ENCODE measurements at places on chromosomes 3 and 15.

DNA sequence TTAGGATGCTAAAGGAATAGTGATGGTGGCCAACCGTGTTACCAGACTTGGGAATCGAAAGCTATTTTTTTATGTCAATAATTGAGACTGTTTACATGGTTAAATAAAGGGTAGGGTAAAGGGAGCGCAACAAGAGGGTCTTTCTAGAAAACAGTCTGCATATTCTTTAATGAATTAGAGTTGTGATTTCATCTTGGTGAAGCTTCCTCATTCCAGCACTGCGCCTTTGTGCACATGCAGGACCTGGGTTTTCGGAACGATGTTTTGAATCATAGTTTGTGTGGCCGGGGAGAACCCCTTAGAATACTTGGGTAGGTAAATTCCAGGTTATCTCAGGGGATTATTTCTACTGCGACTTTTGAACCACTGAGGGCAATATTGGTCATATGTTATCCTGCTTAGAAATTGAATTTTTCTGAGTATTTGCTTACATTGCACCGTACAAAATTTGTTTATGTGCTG, 1.3 kb downstream of the PIK3CA start:
- no peak for DNase-seq

GRCh38 chr3:137105277-137105977, 147.6 kb downstream of the IL20RB start:
- no peak for DNase-seq

- no peak for DNase-seq
These were observed 4.4 kb upstream of the MAPK6 start for GRCh38 chr15:52014616-52015015.

DNA sequence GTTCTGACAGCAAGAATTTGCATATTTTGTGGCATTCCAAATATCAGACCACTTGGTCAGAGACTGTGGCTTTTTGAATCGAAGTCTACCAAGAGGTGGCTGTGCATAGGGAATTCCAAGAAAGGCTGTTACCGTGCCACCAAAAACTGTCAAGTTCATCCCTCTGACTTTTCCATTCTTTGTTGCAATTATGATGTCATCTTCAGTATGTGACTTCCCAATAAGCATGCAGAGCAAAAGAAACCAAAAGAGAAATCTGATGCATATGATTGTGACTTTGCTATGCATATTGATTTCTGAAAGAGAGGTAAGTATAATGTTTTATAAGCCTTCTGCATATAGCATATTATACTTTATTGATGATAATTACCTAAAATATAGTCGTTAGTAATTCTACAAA, 6.5 kb downstream of the BCHE start:
- no peak for DNase-seq

GRCh38 chr3:197149528-197149927, 119.9 kb upstream of the MELTF start:
- no peak for DNase-seq

GRCh38 chr3:147301781-147302180, 104.6 kb downstream of the ZIC4 start:
- no peak for DNase-seq

DNA sequence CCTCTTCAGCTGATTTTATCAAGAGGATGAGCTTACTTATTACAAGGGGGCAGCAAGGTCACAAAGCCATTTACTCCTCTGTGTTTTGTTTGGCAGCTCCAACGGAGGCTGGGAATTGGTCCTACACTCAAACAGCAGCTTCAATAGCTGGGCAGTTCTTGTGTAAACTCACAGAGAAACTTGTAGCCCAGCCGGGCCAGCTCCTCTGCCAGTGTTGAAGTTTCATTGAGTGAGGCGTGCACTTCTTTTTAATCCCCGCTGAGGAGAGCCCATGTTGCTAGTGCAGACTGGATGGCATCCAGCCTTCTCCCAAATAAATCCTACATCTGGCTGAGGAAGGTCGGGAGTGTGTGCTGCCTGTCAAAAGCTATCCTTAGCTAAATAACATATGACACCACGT, 59.5 kb downstream of the BFSP2 start:
- DNase-seq = no peak

- DNase-seq = no peak
These were observed 777 bp downstream of the LOXL1 start for GRCh38 chr15:73927003-73927475.

DNA sequence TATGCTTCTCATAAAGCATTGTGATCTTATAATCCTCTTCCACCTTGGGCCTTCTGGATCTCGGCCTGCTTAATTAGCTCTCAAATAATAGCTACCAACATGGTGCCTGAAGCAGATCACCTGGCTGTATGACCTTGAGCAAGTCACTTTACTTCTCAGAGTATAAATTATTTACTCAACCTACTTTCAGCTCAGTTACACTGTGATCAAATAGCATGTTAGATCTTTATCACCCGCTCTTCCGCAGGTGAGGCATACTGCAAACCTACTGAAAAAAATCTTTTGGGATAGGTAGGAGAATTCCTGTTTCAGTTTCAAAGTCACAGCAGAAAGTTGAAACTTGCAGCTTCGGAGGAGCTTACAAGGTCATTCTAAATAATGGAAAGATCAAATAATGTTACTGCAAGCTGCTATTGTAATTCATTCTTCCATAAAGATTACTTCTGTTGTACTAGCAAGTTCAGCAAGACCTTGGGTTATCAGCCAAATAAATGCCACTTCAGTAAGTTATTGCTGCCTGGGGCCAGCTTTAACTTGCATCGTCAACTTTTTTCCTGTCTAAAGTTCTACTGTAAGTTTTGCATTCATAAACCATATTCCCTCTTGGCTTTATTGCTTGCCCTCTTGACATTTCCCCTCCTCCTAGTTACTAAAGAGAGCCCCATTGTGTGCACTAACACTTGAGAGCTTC, 268.4 kb upstream of the ATP11B start:
- DNase-seq = no peak

GRCh38 chr15:27973886-27974285, 125.2 kb downstream of the OCA2 start:
- no peak for DNase-seq

- no peak for DNase-seq
These were observed 609 bp downstream of the GOLGA8A start for GRCh38 chr15:34436956-34437442.

DNA sequence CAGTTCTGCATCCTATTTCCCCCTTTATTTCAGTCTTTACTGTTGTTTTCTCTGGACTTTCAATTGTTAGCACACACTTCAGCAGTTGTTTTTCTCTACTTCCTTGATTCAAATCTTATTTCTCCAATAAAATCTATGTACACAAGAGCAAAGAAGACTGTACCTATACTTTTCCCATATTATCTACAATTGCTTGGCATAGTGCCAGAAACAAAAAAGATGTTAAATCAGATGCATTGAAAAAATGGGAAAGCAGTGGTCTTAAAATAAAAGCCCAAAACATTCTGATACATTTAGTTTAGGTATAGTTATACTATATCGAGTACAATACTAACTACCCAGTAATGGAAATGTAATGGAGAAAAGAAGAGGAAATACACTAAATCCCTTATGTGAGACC, 265.1 kb downstream of the UBE2E2 start:
- DNase-seq = no peak

GRCh38 chr15:70503073-70503745, 260.1 kb downstream of the UACA start:
- DNase-seq = no peak

DNA sequence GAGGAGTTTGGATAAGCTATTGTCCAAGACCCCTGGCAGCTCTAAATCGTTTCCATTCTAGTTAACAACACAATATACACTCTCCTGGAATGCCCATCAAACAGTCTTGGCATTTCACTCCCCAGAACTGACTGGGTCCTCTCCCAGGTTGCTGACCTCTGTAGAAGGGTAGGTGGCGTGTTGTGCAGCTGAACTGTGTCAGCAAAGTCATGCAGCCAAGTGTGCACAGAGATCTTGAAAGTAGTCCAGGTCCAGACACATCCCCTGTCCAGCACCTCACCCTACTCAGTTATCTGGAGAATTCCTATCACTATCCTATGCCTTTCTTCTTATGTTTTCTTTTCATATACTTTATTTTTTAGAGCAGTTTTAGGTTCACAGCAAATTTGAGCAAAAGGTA, 312.7 kb downstream of the GABRB3 start:
- DNase-seq = no peak

GRCh38 chr3:13227315-13228165, 154.3 kb upstream of the IQSEC1 start:
- DNase-seq = no peak

- DNase-seq = no peak
These were observed 472.1 kb downstream of the SOX2 start for GRCh38 chr3:182183716-182184430.

GRCh38 chr3:35305406-35305805, 333.9 kb upstream of the ARPP21 start:
- DNase-seq = no peak

GRCh38 chr15:68354923-68355322, 77.0 kb downstream of the ITGA11 start:
- DNase-seq = no peak

DNA sequence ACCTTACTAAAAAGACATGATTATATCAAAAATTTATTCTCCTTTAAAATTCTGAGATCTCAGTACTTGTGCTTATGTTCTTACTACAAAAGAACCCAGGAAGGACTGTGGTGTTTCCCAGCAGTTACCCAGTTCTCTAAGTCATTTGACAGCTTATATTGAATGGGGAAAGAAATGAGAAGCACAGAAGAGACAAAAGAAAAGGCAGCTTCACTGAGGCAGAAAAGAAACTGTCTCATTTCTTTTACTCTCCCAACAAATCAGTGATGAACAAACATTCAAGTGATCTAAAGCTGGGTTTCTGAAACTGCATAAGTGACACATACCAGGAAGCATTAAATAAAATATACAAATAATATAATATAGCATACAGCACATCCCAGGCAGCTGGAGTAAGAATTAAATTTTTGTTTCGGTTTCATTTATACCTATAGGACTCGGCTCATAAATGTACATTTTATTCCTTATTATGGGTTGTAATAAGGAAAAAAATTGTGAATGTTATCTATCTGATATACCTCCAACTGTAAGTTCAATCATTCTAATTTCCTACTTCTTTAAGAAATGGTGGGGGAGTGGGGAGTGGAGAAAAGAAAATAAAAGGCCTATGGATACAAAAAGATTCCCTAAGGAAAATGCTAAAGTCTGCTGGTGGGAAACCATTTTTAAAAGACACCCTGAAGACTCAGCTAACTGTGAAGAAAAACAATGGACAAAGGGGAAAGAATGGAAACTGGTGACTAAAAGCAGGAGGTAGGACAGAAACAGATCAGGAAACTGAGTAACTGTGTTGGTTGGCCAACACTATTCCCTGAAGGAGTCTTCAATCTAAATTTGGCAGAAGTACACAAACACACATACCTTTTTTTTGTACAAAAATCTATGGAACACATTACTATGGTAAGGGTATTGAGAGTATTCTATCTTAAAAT, 156.8 kb downstream of the TBC1D5 start:
- DNase-seq = no peak

DNA sequence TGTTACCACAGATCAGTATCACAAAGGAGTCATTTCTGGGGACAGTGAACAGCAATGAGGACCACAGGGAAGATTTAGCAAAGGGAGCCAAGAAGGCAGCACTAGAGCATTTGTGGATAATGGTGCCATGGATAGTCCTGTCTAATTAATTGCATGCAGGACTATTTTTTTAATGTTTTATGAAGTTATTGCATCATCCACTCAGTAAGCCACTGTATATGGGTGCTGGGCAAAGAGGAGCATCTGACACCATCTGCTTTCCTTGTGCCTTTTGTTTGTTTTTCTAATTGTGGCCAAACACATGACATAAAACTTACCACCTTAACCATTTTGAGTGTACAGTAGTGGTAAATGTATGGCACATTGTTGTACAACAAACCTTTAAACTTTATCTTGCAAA, 301.1 kb upstream of the LRRFIP2 start:
- DNase-seq = no peak

DNA sequence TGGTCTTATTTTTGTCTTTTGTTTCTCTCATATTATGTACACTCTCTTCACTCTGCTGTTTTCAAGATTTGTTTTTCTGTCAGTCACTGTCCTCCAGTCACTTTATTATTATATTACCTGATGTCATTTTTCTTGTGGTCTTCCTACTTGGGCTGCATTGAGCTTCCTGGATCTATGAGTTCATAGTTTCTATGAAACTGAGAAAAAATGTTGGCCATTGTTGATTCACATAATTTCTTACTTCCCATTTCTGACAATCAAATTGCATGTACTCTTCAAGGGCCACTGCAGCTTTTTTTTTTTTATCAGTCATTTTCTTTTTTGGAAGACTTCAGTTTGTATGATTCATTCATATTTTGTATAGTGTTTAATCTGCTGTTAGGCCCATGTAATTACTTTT, 1180.6 kb upstream of the GBE1 start:
- DNase-seq = no peak

DNA sequence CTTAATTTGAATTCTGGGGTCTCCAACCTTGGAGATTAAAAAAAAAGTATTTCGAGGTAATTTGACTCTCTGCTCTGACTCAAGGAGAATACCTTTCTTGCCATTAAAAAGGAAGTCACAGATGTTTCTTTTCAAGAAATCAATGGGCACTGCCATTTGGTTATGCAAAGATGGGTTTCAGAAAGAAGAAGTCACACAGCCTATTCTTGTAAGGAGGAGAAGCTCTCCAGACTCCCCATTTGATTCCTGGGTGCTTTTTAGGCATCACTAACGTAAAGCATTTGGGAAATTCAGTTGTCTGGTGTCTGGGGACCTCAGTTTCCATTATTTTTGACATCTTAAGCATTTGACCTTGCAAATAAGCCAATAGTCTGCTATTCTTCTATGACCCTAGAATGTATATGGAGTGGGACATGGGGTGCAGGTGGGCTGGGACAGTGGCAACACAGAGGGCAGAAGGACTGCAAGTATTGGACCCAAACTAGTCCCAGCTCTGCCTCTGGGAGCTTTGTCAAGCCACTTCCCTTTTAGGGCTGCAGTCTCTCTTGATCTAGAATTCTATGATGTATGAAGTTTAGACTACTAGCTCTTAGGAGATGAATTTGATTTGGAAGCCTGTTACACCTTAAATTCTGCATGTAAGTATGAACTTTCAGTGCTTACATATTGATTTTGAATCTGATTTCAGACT, 27.8 kb downstream of the IL5RA start:
- DNase-seq = no peak

DNA sequence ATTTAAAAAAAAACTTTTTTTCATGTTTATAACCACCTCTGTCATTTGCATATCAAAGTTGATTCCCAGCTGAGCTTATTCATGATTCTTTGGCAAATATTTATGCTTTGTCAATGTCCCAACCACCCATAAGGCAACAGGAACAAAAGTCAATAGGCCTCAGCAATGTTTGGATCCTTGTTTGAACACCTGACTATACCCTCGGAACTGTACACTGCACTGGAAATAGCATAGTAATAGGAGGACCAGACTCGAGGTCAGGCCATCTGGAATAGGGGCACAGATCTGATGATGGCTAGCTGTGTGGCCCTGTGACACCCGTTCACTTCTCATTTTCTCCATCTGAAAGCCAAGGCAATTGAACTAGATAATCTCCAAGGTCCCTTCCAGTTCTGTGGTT, 301.7 kb upstream of the ATP11B start:
- DNase-seq = no peak

DNA sequence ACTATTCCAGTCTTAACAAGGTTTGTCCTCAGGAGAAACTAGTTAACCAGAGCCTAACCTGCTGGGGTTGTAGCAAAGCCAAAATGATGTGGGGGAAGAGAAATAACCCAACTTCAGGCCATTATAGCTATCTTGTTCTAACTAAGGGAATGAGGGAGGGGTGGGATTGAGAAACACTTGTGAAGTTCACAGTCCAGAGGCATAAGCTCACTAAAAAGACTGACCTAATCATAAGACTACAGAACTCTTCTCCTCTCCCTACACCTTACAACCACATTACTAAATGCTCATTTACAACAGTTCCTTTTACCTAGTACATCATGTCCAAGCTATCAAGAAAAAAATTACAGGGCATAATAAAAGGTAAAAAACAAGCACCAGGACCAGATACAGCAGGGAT, 52.8 kb downstream of the UBE3A start:
- no peak for DNase-seq

Measured in coronary artery (tissue), 2 donors.